ENCODE measurements at places on chromosomes 4 and X. TPM values are rescaled to one million over a fixed set of nuclear protein-coding genes. Genes with fewer than 3 reads are reported as not detected.

GRCh38 chr4:145012841-145013240 is 85.2 kb downstream of the ANAPC10 start:
- no peak overlapping the region for H3K27ac ChIP-seq
- no peak for DNase-seq
- no peaks in the 10 kb centered on the region for H3K36me3 ChIP-seq
- H3K27me3 ChIP-seq, result no peaks in the 10 kb centered on the region
- H3K4me1 ChIP-seq, result 0 out of 2 replicates have a peak, but pooled peaks cover 2% of the 10 kb centered on the region

The MAOA gene
- 13.6 TPM for total RNA-seq

DNA sequence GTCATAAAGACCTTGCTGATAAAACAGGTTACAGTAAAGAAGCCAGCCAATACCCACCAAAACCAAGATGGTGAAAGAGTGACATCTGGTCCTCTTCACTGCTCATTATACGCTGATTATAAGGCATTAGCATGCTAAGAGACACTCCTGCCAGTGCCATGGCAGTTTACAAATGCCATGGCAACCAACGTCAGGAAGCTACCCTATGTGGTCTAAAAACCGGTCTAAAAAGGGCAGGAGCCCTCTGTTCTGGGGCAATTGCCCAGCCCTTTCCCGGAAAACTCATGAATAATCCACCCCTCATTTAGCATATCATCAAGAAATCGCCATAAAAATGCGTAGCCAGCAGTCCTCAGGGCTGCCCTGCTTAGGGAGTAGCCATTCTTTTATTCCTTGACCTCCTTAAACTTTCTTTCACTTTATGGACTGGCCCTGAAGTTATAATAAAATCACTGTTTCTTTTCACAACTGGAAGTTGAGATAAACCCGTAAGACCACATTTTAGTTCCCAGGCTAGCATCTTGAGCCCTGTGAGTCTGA is 260.5 kb upstream of the FAT1 start:
- H3K36me3 ChIP-seq, result no peaks in the 10 kb centered on the region
- H3K4me1 ChIP-seq, result no peaks in the 10 kb centered on the region
- no peaks in the 10 kb centered on the region for H3K27me3 ChIP-seq
- DNase-seq, result no peak

- DNase-seq, result no peak
- H3K27ac ChIP-seq, result no peak overlapping the region
- no peaks in the 10 kb centered on the region for H3K4me1 ChIP-seq
Observed at GRCh38 chr4:129926936-129927335, 831.0 kb downstream of the C4orf33 start.

GRCh38 chr4:86563416-86563815 is 30.7 kb upstream of the PTPN13 start:
- H3K27ac ChIP-seq, result no peak overlapping the region
- no peak for DNase-seq
- no peak overlapping the region for H3K4me3 ChIP-seq
- no peaks in the 10 kb centered on the region for H3K27me3 ChIP-seq
- H3K36me3 ChIP-seq, result no peaks in the 10 kb centered on the region

The NHS gene
- 5.7 TPM for total RNA-seq

- peak overlapping the region; percentile 80 for H3K4me3 ChIP-seq
- H3K36me3 ChIP-seq, result no peaks in the 10 kb centered on the region
- DNase-seq, result no peak
- no peak overlapping the region for H3K27ac ChIP-seq
- no peaks in the 10 kb centered on the region for H3K27me3 ChIP-seq
Observed at GRCh38 chr4:44725166-44725565, 1.2 kb downstream of the GNPDA2 start.

The F9 gene
- total RNA-seq, result not detected

The CHRDL1 gene
- total RNA-seq, result 0.05 TPM

All from HCT116 (cell line).